Stimulated activated CD4-positive, alpha-beta T cell treated with anti-CD3 and anti-CD28 coated beads, Interleukin-1b, Interleukin-23, amount 100 ng/mL, for 1 hour (primary cell): ENCODE measurements at places on chromosomes 3 and 15.

- DNase-seq: no peak
Observed at GRCh38 chr15:54772663-54773062, 424.1 kb downstream of the RSL24D1 start.

DNA sequence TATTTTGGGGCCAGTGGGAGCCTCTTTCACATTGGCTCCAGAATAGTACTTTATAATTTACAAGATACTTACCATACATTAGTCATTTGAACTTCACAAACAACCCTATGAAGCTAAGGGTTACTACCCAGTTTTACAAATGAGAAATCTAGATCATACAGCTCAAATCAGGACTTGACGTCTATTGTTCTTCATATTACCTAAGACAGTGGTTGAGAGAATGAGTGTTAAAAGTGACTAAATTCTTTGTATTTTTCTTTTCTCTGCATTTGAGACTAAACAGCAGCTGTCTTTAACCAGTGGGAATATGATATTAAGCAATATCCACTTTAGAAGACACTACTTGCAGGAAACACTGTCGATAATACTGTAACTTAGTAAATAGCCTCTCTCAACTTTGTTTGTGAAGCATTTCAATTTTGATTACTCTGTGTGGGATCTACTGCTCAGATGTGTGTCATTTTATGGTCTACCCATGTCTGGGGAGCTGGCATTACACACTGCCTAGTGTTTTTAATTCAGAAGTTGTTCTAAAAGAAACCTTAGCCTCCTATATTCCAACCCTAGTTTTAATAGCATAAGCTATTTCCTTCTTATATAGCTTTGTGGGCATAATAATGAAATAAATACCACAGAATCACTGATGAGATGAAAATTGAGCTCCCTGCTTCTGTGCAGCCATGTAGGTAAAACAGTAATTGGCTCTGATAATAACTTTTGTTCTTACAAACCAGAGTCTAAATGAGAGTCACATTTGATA lies 45.9 kb downstream of the IQCH start:
- DNase-seq: no peak

GRCh38 chr3:184636741-184637316 lies 75.0 kb downstream of the MAGEF1 start:
- DNase-seq: no peak

GRCh38 chr15:94858449-94858848 lies 627.1 kb downstream of the MCTP2 start:
- DNase-seq: no peak

DNA sequence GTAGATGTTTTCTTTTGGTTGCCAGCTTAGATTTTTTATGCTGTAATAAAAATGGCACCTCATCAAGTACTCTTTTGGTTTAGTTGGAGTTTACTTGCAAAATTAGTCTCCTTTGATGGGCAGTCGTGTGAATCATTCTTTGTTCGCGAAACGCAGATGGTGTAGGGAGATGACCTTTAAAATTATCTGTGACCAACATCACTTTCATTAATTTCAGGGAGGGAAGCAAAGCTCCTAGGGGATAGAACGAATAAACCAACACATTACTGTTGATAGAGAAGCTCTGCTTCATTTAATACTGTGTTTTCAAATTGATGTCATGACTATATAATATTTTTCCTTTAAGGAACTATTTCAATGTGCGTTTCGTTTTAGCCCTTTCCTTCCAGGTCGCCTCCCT lies 67.4 kb downstream of the USP13 start:
- DNase-seq: no peak

DNA sequence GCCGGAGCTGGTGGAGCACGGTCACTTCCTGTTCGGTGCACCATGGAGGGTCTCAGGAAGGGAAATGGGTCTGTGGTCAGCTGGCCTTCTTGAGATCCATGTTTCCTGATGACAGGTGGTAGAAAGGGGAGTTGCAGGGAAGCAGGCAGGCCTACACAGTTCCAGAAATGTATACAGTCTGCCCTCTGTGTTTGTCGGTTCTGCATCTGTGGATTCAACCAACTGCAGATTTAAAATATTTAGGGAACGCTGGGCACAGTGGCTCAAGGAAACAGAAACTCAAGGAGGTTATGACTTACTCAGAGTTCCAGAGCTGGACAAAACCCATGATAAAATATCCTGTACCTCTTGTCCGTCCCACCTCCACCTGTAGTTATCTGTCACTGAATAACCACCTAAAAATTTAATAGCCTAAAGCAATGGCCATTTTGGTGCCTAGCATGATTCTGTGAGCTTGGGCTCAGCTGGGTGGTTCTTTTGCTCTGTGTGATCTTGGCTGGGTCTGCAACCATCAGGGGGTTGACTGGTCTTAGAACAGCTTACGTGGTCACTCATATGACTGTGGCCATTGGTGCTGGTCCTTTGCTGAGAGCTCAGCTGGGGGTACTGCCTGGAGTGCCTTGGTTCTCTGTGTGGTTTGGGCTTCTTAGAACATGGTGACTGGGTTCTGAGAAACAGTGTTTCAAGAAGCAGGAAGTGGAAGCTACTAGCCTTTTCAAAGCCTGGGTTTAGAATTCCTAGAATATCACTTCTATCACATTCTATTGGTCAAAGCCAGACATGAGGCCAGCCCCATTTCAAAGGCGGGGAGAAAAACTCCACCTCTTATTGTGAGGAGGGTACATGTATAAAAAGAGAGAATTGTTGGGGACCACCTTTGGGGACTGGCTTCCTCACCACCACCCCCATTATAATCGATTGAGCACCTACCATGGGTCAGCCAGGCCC lies 239.7 kb upstream of the BHLHE40 start:
- DNase-seq: no peak

DNA sequence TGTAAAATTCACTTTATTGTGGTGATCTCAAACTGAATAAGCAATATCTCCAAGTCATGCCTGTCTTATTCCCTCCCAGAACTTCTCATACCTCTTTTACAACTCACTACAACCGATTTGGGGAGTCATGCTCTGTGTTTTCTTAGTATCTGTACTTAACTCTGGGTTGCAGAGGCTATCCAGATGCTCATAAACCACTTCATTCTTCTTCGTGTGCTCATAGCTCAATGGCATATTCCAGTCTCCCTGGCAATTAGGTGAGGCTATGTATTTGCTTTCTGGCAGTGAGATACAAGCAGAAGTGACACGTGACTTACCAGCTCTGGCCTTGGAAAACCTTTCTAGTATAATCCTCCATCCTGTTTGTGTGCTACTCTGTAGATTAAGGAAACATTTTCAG lies 360.9 kb downstream of the ZNF385D start:
- DNase-seq: no peak

DNA sequence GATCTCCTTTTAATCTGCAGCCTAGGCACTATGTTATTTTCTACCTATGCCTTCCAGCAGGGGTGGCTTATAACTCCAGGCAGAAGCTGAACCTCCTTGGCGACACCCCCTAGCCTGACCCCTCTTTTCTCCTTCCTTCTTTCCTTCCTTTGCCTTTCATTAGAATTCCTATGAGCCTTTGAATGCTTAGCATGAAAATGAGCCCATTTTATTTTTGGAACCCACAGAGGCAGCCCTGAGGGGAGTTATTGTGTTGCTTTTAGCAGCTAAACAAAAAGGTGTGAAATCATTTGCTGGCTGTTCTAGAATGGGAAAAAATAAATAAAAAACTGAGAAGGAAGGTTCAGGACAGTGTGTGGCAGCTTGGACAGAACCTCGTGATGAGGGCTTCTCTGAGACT lies 164.6 kb upstream of the ICE2 start:
- DNase-seq: no peak

DNA sequence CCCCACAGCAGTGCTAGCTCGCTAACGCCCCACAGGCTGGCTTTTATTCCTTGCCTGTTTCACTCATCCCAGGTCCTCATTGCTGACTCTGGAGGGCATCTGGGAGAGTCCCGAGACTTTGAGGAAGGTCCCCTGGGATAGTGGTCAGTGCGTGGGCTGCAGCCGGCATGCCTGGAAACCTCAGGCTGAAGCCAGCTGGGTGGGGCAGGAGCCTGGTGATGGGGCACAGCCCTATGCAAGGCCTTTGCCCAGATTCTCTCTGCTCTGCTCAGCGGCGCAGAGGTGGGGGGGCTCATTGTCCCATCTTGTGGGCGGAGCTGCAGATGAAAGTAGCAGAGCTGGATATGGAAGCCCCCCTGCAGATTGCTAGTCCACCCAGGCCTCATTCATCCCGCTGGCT lies 55.7 kb upstream of the SMAD6 start:
- no peak for DNase-seq

DNA sequence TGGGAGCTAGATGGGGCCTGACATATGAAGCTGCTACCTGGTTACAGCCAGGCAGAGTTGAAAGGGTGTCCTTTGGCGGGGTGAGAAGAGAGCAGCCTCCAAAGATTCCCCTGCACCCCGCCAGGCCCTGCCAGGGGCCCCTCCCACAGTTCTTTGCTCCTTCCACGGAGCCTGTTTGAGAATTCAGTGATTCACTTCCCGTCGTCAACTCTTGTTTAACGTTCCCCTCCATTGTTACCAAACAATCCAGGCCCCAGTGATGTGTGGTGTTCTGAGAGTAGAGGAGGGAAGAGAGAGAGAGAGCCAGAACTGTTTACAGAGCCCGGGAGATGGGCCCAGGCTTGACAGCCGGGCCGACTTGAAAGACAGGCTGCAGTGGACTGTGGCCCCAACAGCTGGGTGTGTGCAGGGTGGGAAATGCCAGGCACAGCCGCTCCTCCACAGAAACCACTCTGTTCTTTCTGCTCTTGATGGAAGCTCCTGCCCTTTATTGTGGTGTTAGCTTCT lies 81.5 kb downstream of the SMAD3 start:
- no peak for DNase-seq

DNA sequence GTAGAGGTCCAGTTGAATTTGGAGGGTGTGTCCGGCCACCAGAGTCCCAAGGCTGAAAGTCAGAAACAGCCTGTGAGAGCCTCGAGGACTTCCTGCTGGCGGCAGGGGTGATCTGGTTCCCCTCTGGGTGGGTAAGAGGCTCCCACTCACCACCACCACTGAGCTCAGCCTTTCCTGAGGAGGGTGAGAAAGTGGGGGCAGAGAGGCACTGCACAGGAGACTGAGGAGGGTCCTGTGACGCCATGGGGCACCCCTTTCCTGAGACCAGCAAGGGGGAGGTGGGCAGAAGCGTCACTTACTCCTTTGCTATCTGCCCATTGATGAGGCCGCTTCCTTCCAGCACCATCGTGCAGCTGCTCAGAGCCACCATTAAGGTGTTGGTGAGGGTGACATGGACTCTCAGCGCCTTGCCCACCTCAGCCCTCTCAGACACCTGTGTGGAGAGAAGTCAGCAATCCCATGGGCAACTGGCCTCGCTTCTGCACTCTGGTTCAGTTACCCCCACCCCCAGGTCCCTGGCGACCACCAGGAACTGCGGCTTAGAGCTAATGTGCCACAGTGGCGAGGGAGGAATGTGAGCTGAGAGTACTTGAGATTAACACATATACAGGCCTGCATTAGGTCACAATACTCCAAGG lies 10.0 kb upstream of the TGM5 start:
- DNase-seq: no peak
